Endodermal cell (in vitro differentiated cells): ENCODE measurements at places on chromosomes 4 and X.
A peak's percentile ranks its signal among the peaks of the same experiment; 100 is the strongest.

DNA sequence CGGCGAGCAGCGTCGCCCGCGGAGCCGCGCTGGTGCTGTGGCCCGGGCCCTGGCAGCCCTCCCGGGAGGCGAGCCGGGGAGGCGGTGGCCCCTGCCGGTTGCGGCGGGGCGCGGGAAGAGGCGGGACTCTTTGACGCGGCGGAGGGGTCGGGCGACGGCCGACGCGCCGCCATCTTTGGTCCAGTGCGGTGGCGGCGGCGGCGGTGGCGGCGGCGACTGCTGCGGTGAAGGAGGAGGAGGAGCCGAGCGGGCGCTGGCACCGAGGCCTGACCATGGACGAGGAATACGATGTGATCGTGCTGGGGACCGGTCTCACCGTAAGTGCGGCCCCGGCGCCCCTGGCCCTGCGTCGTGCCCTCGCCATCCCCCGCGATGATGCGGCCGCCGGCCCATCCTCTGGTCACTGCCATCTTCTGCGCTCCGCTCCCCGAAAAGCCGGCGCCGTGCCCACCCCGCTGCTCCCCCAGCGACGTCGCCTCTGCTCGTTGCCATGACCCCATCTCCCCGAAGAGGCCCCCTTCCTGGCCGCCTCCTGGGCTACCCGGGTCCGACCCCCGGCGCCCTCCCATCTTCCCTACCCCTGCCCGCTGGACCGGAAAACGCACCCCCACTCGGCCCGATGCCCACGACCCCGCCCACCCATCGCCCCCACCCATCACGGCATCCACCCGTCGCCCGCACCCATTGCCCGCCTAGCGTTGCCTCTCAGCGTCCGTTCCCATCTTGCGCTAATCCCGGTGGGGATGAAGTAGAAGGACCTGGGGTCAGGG is at the start of gene GDI1:
Gene GDI1 (plus strand): TSS at position 172 of the 770 bp plus-strand sequence. CDS start 101 bp downstream, at position 273.
- DNase-seq: peak; percentile 72

DNA sequence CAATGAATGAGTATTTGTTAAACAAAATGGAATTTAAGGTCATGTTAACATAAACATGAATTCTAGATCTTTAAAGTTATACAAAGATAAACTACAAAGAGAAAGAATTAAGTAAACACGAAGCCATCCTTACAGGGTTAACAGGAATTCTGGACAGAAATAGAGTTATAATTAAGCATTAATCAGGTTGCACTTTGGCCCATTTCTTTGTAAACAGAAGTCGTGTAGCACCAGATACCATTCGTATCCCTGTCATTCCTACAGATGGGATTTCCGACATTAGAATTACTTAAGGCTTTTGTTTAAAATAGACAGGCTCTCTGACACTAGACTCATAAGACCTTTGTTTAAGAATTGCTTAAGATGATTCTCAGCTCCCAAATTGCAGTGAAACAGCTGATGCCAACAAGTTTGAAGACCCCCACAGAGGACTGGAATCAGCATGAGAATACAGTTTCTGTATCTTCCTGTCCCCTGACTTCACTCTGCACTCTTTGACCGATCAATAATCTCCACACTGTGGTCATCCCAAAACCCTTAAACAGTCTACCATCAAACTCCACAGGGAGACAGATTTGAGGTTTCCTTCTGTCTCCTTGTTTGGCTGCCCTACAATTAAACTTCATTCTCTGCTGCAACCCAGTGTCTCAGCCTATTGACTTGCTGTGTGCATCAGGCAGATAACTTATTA is 22.3 kb upstream of the TMEM150C start:
- DNase-seq: no peak

GRCh38 chrX:28498658-28499057 is 88.6 kb upstream of the IL1RAPL1 start:
- peak; percentile 54 for DNase-seq

GRCh38 chr4:5791654-5792053 is 80.7 kb downstream of the EVC start:
- peak; percentile 29 for DNase-seq

DNA sequence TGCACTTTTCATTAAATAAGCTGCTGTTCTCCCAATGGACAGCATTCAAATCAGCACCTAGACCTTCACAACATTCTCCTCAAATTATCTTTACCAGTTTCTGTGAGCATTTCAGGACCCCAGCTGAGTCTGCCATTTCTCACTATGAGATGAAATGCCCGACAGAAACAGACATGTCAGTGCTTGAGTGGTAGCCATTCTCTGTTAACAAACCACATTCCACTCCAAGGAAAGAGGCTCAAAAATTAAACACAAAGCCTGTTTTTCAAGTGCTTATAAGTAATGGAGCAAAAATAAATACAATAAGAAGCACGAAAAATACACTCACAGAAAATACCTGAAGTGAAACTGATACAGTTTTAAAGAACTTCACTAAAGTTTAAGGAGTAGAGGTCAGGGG is 320.2 kb upstream of the PRPS2 start:
- no peak for DNase-seq

GRCh38 chrX:1190596-1191145 is 21.8 kb downstream of the CRLF2 start:
- DNase-seq: peak; percentile 15

DNA sequence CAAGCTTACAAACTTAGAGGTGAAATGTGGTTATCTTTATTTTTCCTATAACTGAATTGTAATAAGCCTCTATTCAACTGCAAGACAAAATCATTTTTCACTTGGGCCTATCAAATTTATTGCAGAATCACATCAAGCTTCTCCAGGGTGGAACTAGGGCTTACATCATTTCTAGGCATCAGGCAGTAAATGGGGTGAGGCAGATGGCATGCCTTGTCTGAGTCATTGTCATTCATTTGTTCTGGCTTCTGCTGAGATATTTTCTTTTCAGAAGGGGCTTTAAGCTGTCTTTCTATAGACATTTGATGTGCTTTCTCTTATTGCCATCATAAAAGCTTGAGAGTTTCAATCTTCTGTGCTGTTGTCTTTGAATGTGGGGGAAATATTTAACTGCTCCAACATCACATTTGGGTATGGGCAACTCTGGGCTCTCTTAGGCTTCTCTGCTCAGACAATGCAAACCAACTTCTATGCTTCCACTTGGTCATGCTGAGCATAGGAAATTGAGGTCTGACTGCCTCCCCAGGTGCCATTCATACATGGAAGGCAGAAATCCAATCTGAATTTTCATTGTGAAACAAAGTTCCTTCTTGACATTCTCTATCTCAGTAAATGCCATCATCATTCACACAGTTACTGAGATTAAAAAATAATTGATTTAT is 225.8 kb upstream of the GIMD1 start:
- DNase-seq: no peak

DNA sequence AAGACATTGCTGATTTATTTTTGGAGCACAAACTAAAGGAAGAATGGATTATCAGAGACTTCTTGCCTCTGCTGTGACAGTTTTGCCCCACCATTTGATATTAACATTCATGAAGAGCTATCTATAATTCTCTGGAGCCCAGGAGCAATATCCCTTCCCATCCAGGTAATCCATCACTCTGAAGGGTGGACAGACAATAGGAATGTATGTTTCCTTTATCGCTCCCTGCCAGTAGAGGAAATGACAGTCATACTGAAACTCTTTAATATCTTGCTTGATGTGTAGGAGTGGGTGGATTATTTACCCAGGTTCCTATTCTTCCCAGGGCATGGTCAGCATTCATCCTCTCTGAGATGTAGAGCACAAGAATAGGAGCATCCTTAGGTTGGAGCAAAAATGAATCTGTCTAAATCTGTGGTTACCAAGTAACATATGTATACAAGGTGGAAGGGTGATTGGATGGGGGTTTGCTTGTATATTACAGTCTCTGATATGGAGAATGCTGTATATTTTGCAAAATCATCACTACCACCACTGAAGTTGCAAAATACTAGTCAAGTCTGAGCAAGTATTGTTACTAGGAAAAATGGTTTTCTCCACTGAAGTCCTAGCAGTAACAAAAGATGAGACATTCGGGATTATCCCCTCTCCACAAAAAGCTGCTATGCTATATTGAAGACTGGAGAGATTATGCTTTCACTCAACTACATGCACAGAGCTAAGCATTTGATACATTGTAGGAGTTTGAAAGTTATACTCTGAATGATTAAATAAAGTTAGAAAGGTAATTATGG is 151.6 kb downstream of the CBLL2 start:
- no peak for DNase-seq

GRCh38 chr4:95267081-95267480 is 281.7 kb downstream of the UNC5C start:
- no peak for DNase-seq

GRCh38 chr4:7473081-7473480 is 38.4 kb upstream of the PSAPL1 start:
- no peak for DNase-seq
